ENCODE measurements at places on chromosomes 12 and 14. TPM values are rescaled to one million over a fixed set of nuclear protein-coding genes. Genes with fewer than 3 reads are reported as not detected.

CACNA2D4 gene
- 0.17 TPM for total RNA-seq

KLRC2 gene
- total RNA-seq, result not detected

P2RX2 gene
- total RNA-seq, result 0.17 TPM

VAMP1 gene
- 4.1 TPM for total RNA-seq

BEGAIN gene
- total RNA-seq, result 0.17 TPM

OASL gene
- total RNA-seq, result 0.34 TPM

PHETA1 gene
- 8.5 TPM for total RNA-seq

IL23A gene
- total RNA-seq, result 0.34 TPM

HOXC9 gene
- total RNA-seq, result 0.68 TPM

OR6C2 gene
- total RNA-seq, result not detected

KLRK1 gene
- total RNA-seq, result not detected

DDX23 gene
- total RNA-seq, result 115 TPM

DCP1B gene
- 7.0 TPM for total RNA-seq
